ENCODE measurements at places on chromosomes 2 and 18. TPM values are rescaled to one million over a fixed set of nuclear protein-coding genes. Genes with fewer than 3 reads are reported as not detected.

ASB18 gene
- not detected for total RNA-seq

DNA sequence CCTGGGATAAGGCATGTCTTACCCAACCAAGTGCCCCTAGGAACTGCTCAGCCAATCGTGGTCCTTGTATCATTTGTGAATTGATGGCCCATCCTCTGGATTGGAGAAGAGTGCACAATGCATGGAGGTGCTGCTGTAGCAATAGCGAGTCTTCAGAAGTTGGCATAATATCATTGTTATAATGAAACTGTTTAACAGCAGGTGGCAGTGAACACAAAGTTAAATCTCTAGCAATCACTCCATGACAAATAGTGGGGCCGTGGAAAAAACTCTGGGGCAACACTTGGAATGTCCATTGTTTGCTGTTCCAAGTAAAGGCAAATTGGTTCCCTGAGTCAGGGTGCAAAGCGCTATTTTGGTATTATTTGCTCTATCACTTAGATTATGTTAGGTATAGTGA lies 11.4 kb downstream of the REG1A start:
- no peak overlapping the region for H3K27ac ChIP-seq
- H3K27me3 ChIP-seq: no peaks in the 10 kb centered on the region
- H3K4me1 ChIP-seq: 0 out of 2 replicates have a peak, but pooled peaks cover 3% of the 10 kb centered on the region
- H3K36me3 ChIP-seq: no peaks in the 10 kb centered on the region
- no peak overlapping the region for H3K4me3 ChIP-seq

GRCh38 chr2:78355967-78356366 lies 669.5 kb upstream of the REG3G start:
- peaks cover 12% of the 10 kb centered on the region for H3K4me1 ChIP-seq
- H3K27me3 ChIP-seq: no peaks in the 10 kb centered on the region
- no peak for DNase-seq
- no peak overlapping the region for H3K4me3 ChIP-seq
- H3K36me3 ChIP-seq: no peaks in the 10 kb centered on the region

DNA sequence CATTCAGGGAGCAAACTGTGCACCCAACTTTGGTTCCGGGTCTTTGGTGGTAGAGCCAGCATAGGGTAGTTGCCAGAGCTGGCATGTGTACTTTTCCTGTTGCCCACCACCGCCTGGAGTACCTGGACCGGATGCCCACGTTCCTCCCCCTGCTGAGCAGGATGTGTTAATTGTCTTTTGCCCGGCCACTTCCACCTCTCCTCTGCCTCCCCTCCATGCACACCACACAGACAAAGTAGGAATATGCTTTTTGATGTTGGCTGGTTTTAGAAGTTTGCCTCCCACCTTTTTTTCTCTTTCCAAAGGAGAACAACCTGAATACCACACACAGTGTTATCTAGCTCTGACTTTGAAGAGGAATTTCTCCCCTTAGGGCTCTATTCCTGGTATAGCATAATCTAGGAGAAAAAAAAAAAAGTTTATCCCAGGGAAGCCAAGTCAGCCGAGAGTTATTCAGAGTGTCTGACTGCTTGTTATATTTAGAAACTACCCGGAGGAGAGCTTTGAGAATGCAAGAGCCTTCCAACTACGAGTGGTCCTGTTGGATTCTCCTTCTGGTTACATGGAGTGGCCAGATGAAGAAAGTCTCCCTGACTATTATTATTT lies 111.9 kb downstream of the SETBP1 start:
- no peaks in the 10 kb centered on the region for H3K27me3 ChIP-seq
- no peaks in the 10 kb centered on the region for H3K36me3 ChIP-seq
- no peak overlapping the region for H3K4me3 ChIP-seq
- peaks cover 35% of the 10 kb centered on the region for H3K4me1 ChIP-seq
- no peak for DNase-seq
- no peak overlapping the region for H3K27ac ChIP-seq

DNA sequence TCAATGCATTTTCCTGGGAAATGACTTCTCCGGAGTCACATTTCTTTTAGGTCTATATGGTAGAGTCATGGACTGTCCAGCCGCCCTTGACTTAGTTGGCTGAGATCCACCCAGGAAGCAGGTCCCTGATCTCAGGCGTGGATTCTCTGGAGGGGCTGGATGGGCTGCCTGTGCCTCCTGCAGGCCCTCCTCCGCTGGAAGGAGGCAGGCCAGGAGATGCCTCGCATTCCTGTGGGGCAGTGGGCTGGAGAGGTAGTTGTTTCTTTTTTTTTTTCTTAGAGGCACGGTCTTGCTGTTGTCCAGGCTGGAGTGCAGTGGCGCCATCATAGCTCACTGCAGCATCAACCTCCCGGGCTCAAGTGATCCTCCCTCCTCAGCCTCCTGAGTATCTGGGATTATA lies 129.0 kb upstream of the MYCN start:
- peaks cover 15% of the 10 kb centered on the region for H3K27me3 ChIP-seq
- H3K4me1 ChIP-seq: peaks cover 71% of the 10 kb centered on the region
- H3K36me3 ChIP-seq: no peaks in the 10 kb centered on the region
- H3K4me3 ChIP-seq: no peak overlapping the region

DNA sequence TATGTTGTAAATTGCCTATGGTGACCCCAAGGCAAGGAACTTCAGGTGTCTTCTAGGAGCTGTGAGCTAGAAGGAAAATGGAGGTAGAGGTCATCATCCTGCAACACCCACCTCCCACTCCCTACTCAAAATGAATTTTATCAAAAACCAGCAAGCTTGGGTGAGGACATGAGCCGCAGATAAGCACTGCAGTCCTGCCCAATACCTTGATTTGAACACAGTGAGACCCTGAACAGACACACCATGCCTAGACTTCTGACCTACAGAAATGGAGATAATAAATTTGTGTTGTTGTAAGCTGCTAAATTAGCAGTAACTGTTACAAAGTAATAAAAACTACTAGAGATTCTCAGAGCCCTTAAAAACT lies 13.4 kb downstream of the MEX3C start:
- no peaks in the 10 kb centered on the region for H3K27me3 ChIP-seq
- peaks cover 25% of the 10 kb centered on the region for H3K36me3 ChIP-seq
- H3K4me1 ChIP-seq: peaks cover 63% of the 10 kb centered on the region
- H3K4me3 ChIP-seq: no peak overlapping the region

- H3K36me3 ChIP-seq: peaks cover 13% of the 10 kb centered on the region
- peaks cover 12% of the 10 kb centered on the region for H3K4me1 ChIP-seq
- no peaks in the 10 kb centered on the region for H3K27me3 ChIP-seq
- H3K4me3 ChIP-seq: no peak overlapping the region
Observed at GRCh38 chr18:49588971-49589370, 27.1 kb downstream of the LIPG start.
